ENCODE measurements at places on chromosomes 2 and 18.

DNA sequence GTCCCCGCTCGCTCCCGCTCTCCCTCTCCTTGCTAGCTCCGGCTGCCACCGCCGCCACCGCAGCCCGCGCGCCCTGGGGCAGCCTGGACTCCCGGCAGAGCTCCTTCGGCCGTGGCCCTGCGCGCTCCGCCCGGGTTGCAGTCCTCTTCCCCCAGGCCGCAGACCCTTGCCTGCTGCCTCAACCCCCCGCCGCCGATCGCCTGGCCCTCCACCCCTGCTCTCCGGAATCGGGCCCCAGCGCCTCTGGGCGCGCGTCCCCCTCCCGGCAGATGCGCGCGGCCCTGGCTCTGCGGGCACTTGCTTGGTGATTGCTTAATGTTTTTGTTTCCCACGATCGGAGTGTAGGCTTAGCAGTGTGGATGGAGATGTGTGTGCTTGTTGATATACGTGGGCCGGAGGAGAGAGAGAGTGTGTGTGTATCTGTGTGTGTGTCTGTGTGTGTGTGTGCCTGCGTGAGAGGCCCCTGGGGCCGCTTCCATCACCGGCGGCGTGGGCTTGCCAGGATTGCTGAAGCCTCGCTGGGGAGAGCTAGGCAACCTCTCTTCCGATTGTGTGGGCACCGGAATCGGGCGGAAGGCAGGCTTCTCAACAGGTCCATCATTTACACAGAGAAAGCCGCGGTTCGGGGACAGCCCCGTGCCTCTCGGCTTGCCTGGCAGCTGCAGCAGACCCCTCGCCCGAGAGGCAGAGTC is 877 bp downstream of the INHBB start:
- DNase-seq = no peak

- DNase-seq = no peak
Measured at GRCh38 chr18:56982766-56983165, 164.1 kb upstream of the BOD1L2 start.

- no peak for DNase-seq
Measured at GRCh38 chr2:6957031-6957714, 40.0 kb downstream of the RNF144A start.

DNA sequence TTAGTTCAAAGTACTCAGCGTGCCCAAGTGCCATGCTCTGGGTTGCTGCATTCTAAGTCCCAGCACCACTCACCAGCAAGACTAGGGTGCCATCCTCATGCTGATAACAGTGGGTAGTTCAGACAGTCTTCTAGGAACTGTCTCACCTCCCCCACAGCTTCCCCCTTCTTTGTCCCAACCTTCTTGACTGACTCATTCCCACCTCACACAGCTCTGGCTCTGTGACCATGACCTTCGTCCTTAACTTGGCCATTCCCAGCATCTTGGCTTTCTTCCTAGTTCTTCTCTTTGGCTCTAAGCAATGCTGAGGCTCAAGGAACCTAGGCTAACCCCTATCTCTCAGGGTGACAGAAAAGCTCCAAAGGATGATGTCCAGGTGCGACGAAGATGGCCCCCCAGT is 20.0 kb upstream of the CXCR4 start:
- no peak for DNase-seq

DNA sequence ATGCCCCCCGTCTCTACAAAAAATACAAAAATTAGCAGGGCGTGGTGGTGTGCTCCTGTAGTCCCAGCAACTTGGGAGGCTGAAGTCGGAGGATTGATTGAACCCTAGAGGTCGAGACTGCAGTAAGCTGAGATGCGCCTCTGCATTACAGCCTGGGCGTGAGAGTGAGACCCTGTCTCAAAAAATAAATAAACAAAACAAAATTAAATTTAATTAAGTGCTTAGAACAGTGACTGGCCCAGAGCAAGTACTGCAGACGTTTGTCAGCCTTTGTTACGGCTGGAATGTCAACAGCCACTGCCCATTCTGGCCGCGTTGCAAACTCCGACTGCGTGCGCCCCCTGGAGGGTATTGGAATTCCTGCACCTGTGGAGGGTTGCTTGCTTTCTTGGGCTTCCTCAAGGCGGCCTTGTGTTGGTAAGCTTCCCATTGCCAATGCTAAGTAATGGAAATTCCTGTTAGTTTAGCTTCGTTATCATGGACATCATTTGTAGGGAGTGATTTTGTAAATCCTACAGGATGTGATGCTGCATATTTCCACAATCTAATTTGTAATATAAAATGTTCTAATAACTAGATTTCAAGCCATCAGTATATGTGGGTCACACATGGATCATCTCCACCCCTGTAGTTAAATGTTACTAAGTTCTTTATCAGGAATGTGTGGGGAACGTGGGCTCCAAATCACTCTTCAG is 15.9 kb upstream of the ATP6V1B1 start:
- DNase-seq = no peak

GRCh38 chr2:203824057-203824456 is 43.5 kb upstream of the CTLA4 start:
- no peak for DNase-seq

DNA sequence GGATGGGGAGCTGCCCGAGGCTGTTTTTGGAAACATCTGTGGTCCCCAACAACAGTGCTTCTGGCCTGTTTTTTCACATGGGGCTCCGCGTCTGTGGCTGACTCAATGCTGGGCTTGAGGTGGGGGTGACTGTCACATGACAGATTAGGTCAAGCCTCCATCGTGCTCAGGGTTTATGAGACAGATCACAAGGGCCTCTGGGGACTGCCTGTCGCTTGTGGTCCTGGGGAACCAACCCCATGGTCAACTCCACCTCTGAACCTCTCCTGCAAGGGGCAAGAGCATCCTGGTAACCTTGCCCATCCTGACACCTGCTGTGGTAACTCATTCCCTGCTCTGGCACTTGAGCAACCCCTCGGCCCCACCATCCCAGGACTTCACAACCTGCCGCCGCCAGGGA is 47.6 kb upstream of the SH3RF3 start:
- no peak for DNase-seq

DNA sequence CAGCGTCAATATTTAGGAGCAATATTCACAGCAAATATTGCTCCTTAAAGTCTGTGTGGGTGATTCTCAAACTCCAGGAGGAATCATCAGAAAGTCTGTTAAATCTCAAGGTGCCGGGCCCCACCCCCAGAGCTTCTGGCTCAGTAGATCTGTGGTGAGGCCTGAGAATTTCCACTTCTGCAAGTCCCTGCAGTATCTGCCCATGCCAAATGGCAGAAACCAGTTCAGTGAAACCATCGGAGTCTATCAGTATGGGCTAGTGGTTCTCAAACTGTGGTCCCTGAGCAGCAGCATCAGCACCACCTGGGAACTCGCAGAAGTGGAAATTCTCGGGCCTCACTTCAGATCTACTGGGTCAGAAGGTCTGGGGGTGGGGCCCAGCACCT is 202.9 kb downstream of the SLC4A3 start:
- DNase-seq = no peak

DNA sequence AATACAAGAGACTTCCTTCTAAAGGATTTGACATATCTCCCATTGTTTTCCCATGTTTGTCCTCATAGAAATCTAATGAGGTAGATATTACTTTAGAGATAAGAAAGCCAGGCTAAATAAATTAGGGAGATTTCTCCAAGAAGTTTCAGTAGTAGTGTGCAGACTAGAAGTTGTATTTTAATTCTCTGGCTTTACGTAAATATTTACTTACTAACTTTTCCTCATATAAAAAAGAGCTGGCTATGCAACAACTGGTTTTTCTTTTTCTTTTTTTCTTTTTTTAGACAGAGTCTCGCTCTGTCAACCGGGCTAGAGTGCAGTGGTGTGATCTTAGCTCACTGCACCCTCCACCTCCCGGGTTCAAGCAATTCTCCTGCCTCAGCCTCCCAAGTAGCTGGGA is 60.6 kb upstream of the ACYP2 start:
- no peak for DNase-seq

DNA sequence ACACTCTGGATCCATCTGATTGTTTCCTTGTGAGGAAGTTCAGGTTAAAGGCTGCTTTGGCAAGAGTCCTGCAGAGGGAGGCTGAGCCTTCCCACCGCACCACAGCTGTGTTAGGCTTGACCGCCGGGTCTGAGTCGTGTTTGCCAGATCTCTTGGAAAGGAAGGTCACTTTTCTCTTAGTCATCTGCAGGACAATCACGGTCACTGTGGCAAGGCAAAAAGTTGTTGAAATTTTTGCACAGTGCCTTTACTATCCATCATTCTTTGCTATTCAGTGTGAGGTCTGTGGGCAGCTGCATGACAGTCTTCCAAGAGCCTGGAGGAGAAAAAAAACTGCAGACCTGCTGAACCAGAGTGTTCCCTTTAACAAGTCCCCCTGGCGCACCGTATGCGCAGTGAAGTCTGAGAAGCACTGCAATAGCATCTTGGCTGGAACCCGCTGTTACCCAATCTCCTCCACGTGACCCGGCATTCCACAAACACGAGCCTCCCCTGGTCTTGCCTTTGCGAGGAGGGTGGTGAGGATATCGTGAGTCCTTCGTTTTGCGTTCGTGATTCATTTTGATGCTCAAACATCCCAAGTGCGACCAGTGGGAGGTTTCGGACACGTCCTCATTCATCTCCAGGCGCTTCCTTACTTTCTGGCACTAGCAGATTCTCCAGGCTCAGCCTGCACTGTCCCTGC is 23.0 kb downstream of the BIN1 start:
- DNase-seq = no peak

GRCh38 chr2:30371772-30372373 is 75.2 kb upstream of the LCLAT1 start:
- DNase-seq = no peak

DNA sequence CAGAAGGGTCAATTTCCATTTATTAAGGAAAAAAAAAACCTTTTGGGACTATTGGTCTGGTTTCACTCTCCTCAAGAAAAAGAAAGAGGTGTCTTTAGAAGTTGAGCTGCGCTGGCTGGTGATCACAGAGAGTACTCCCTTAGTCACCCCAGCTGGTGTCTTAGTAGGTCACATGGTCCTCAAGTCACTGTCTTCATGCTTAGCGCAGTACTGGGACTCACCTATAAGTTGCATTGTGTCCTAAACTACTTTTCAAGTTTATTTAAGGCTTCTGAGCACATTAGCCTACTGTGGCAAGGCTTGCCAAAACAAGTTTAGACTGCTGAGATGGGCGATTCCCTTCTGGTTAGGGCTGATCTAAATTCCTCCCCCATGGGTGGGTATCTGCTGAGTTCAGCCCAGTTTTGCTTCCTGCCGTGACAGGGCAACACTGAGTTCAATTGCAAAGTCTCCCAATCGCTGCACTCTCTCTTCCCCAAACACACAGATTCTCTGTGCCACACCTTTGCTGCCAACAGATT is 824.9 kb upstream of the CRIM1 start:
- DNase-seq = no peak

DNA sequence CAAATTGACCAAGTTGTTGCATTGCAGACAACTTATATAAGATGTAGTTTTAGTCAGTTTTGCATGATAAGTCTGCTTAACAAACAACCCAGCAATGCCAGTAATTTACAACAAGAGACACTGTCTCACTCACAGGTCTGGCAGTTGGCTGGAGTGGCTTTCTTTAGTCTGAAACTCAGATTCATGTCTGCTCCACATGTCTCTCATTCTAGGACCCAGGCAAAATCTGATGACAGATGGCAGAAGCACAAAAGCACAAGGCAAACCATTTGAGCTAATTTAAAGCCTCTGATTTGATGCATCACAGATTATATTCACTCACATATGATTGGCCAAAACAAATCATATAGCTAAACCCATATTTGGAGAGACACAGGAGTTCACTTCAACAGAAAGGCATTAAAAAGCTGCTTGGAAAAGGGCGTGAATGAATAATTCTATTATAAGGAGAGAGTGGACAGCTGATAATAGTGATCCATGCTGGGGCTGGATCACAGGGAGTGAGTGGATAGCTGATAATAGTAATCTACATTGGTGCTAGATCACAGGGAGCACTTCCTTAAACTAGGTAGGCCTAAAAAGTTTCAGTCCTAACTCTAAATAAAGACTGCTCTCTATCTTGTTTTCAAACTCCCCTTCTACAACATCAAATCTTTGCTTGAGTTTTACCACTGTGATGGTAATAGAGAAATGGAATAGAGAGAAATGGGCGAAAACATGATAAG is 593.2 kb upstream of the ZNF804A start:
- no peak for DNase-seq

- DNase-seq = no peak
Measured at GRCh38 chr2:168632709-168633121, 169.7 kb upstream of the NOSTRIN start.

- no peak for DNase-seq
Measured at GRCh38 chr2:171084128-171084527, 76.6 kb downstream of the TLK1 start.

DNA sequence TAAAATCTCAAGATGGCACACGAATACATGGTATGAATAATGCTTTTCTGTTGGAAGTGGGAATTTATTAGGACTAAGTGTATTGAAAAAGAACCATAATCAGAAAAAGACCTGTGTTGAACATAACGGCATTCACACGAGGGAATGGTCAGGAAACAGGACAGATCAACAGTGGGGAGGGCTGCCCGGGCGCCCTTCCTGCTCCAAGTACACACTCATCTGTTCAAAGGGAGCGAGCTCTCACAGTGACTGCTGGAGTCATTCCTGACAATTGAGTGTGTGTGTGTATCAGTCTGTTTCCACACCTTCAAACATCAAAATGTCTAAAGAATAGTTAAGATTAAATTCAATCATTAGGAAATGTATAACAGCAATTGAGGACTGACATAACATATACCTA is 167.2 kb downstream of the HDAC4 start:
- DNase-seq = no peak

DNA sequence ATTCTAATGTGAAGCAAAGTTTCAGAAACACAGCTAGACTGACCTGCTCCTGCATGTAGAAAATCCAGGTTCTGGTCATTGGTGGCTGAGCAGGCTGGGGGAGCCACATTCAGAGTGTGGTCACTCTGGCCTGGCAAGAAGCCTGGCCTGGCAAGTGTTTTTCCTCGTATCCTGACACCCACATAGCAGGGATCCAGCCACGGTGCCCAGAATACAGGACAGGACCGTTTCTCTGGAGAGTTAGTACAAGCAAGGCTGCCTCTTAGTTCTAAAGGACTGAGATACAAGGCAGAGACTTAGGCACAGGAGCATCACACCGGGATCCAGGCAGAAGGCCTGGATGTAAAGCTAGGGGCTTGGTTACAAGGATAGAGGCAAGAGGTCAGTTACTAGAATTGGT is 4.8 kb upstream of the LAMA1 start:
- no peak for DNase-seq
